Endothelial cell (in vitro differentiated cells): ENCODE measurements at places on chromosomes 3 and 15. TPM values are rescaled to one million over a fixed set of nuclear protein-coding genes. Genes with fewer than 3 reads are reported as not detected.

DNA sequence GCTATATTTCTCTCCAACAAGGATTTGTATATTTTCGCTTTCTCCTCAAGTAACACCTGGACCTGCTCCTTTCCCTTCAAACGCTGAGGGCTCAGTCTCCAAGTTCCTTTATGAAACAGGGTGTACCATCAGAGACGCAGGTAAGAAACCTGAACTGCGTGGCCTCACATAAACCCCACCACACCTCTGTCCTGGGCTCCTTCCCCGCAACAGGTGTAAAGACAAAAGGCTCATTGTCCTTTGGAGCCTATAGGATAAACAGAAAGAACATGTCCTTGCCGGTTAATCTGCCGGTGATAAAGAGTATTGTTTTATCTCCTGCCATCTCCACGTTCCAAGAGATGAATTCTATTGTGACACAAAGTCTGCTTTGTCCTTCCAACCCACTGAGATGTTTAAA lies 111.8 kb upstream of the ADAMTS9 start:
- DNase-seq, result no peak

The ADGRG7 gene
- total RNA-seq, result not detected

The CLDN1 gene
- 0.13 TPM for total RNA-seq

The DNAJA4 gene
- 2.1 TPM for total RNA-seq

The RPN1 gene
- total RNA-seq, result 250 TPM

- DNase-seq, result no peak
Measured at GRCh38 chr3:46213201-46213600, 5.1 kb upstream of the CCR1 start.

The CNTN3 gene
- 0.62 TPM for total RNA-seq

The LINGO1 gene
- 18.8 TPM for total RNA-seq

The COL8A1 gene
- total RNA-seq, result 5.6 TPM

DNA sequence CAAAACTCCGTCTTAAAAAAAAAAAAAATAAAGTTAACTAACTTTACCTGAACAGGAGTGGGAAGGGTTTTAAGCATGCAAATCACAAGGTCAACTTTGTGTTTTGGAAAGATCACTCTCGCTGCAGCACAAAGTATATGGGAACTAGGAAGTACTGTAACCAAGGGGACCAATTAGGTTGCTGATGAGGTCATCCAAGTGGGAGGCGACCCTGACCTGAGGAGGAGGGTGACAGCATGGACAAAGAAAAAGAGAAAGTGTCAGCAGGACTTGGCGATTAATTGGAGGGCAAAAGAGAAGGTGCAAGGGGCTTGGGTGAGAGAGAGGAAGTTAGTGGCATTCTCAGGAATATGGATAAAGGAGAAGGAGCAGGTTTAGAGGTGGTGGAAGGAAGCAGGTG lies 89.5 kb upstream of the ZBED2 start:
- no peak for DNase-seq
